ENCODE measurements at places on chromosomes 3 and 15. TPM values are rescaled to one million over a fixed set of nuclear protein-coding genes. Genes with fewer than 3 reads are reported as not detected.

Gene CIAO2A
- polyA plus RNA-seq = 400 TPM

Gene MAP6D1
- 0.84 TPM for polyA plus RNA-seq

Gene CPLX3
- not detected for polyA plus RNA-seq

Gene BCHE
- 32.9 TPM for polyA plus RNA-seq

Gene SI
- polyA plus RNA-seq = not detected

Gene HTR3E
- not detected for polyA plus RNA-seq

GRCh38 chr3:171522651-171523050, 62.4 kb upstream of the TNIK start:
- H3K27ac ChIP-seq = no peak overlapping the region
- H3K4me1 ChIP-seq = no peaks in the 10 kb centered on the region
- H3K4me3 ChIP-seq = no peak overlapping the region

GRCh38 chr3:48544141-48544540, 12.5 kb downstream of the PFKFB4 start:
- H3K4me1 ChIP-seq = no peaks in the 10 kb centered on the region
- H3K4me3 ChIP-seq = no peak overlapping the region

DNA sequence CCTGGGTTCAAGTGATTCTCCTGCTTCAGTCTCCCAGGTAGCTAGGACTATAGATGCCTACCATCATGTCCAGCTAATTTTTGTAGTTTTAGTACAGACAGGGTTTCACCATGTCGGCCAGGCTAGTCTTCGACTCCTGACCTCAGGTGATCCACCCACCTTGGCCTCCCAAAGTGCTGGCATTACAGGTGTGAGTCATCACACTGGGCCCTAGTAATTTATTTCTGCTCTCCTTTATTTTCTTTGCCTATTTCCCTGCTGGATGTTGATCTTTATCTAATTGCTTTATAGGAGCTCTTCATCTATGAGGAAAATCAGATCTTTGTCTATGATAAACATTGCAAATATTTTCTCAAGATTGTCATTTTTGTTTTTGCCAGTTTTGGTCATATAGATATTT, 31.7 kb downstream of the UQCC5 start:
- H3K27ac ChIP-seq = no peak overlapping the region
- no peak overlapping the region for H3K4me3 ChIP-seq
- H3K27me3 ChIP-seq = no peaks in the 10 kb centered on the region
- peaks cover 19% of the 10 kb centered on the region for H3K36me3 ChIP-seq

DNA sequence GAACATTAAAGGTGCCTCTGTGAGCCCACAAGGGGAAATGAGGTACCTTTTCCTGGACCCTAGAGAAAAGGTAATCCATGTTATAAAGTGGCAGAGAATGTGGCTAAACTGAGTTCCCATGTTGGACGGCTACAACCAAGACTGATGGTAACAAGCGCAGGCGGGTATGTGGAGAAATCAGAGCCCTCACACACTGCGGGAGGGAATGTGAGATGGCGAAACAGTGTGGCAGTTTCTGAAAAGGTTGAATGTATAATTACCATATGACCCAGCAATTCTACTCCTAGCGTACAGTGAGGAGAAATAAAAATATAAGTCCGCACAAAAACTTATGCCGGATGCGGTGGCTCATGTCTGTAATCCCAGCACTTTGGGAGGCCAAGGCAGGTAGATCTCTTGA, 24.1 kb upstream of the SHISA5 start:
- no peak overlapping the region for H3K27ac ChIP-seq
- H3K4me3 ChIP-seq = no peak overlapping the region
- no peaks in the 10 kb centered on the region for H3K27me3 ChIP-seq
- DNase-seq = no peak
- H3K4me1 ChIP-seq = no peaks in the 10 kb centered on the region

- no peak for DNase-seq
- H3K4me1 ChIP-seq = peaks cover 16% of the 10 kb centered on the region
- H3K27ac ChIP-seq = no peak overlapping the region
- H3K4me3 ChIP-seq = peak overlapping the region; percentile 9
- H3K27me3 ChIP-seq = no peaks in the 10 kb centered on the region
Measured at GRCh38 chr15:65630760-65631159, 9.0 kb downstream of the SLC24A1 start.

- no peak overlapping the region for H3K27ac ChIP-seq
- DNase-seq = no peak
- H3K36me3 ChIP-seq = no peaks in the 10 kb centered on the region
- H3K27me3 ChIP-seq = no peaks in the 10 kb centered on the region
Measured at GRCh38 chr3:32973982-32974381, 22.5 kb downstream of the CCR4 start.

GRCh38 chr15:51874751-51875644, 45.5 kb downstream of the TMOD3 start:
- H3K4me1 ChIP-seq = no peaks in the 10 kb centered on the region
- no peak overlapping the region for H3K4me3 ChIP-seq
- no peak for DNase-seq
- H3K27ac ChIP-seq = no peak overlapping the region
- no peaks in the 10 kb centered on the region for H3K27me3 ChIP-seq

GRCh38 chr15:43552256-43552655, 34.8 kb downstream of the MAP1A start:
- H3K27me3 ChIP-seq = no peaks in the 10 kb centered on the region
- DNase-seq = no peak
- H3K4me1 ChIP-seq = no peaks in the 10 kb centered on the region

DNA sequence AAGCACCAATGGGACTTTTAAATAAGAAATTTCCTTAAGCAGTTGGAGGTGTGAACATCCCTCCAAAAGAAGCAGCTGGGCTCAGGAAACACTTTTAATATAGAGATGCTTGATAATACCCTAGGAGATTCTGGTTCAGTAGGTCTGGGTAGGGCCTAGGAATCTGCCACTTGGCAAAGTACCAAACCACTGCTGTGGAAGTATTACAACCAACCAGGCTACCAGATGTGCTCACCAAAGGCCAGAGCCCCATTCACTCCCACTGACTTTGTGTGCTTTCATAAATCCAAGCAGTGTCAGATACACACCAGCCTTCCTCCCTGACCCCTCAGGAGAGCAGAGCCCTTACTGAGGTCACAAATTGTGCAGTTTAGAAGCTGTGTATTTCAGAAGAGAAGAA, 162.6 kb downstream of the CCNL1 start:
- H3K4me1 ChIP-seq = no peaks in the 10 kb centered on the region
- no peak for DNase-seq
- H3K27me3 ChIP-seq = no peaks in the 10 kb centered on the region
- no peak overlapping the region for H3K27ac ChIP-seq

GRCh38 chr3:188553569-188553968, 399.6 kb downstream of the LPP start:
- DNase-seq = no peak
- no peak overlapping the region for H3K27ac ChIP-seq
- H3K4me1 ChIP-seq = no peaks in the 10 kb centered on the region
- no peak overlapping the region for H3K4me3 ChIP-seq

DNA sequence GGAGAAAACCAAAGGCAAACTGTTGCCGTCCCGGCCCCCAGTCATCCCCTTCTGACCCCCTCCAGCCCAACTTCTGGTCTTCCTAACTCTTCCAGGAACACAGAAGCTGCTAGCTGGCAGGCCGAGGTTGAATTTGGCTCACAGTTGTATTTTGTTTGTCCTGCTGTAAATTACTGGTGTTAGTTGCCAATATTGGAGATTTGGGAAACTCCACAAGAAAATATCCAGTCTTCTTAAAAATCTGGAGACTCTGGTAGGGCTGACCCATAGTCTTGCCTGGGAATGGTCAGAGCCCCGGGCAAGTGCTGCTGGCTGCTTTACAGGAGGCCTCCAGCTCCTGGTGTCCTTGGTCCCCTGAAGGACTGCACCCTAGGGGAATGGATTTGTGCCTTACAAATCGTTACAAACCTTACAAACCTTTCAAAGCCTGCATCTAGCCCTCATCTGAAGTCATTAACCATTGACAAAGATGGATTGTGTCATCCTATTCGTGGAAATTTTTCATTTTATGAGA, 112.0 kb upstream of the MCTP2 start:
- no peaks in the 10 kb centered on the region for H3K36me3 ChIP-seq
- no peak overlapping the region for H3K27ac ChIP-seq
- no peak overlapping the region for H3K4me3 ChIP-seq
- no peaks in the 10 kb centered on the region for H3K4me1 ChIP-seq
- DNase-seq = no peak
- H3K27me3 ChIP-seq = no peaks in the 10 kb centered on the region

- H3K36me3 ChIP-seq = no peaks in the 10 kb centered on the region
- H3K27me3 ChIP-seq = no peaks in the 10 kb centered on the region
- no peak overlapping the region for H3K4me3 ChIP-seq
- no peaks in the 10 kb centered on the region for H3K4me1 ChIP-seq
- peak; percentile 45 for DNase-seq
- no peak overlapping the region for H3K27ac ChIP-seq
Measured at GRCh38 chr3:149120051-149120972, 9.1 kb upstream of the HPS3 start.

DNA sequence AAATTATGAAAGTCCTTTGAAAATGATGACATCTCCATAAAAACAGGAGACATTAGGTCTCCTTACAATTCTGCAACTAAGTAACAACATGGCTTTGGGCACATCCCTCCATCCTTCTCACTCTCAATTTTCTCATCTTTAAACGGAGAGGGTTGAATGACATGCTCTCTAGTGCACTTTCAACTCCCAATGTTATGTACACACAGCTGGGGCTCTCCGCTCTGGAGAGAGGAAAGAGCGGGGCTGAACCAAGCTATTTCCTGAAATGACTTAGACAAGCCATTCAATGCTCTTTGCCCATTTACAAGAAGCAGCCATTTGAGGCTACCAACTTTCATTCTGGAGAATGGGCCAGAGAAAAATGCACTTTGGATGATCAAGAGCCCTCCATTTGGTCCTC, 144.2 kb upstream of the BNIP2 start:
- H3K4me3 ChIP-seq = no peak overlapping the region
- no peak overlapping the region for H3K27ac ChIP-seq
- DNase-seq = no peak
- H3K4me1 ChIP-seq = no peaks in the 10 kb centered on the region
- H3K27me3 ChIP-seq = no peaks in the 10 kb centered on the region

GRCh38 chr3:9469986-9470385, 72.6 kb downstream of the SETD5 start:
- DNase-seq = no peak
- H3K4me1 ChIP-seq = no peaks in the 10 kb centered on the region
- H3K27ac ChIP-seq = no peak overlapping the region
- peaks cover 31% of the 10 kb centered on the region for H3K36me3 ChIP-seq

- no peaks in the 10 kb centered on the region for H3K4me1 ChIP-seq
- no peaks in the 10 kb centered on the region for H3K36me3 ChIP-seq
- H3K4me3 ChIP-seq = no peak overlapping the region
- no peak overlapping the region for H3K27ac ChIP-seq
Measured at GRCh38 chr3:181899702-181900101, 188.0 kb downstream of the SOX2 start.
